ENCODE measurements at places on chromosomes 6 and 20.

- DNase-seq, result no peak
Measured at GRCh38 chr20:50260479-50261221, 70.0 kb downstream of the CEBPB start.

GRCh38 chr20:53828088-53828681, 234.5 kb upstream of the ZNF217 start:
- DNase-seq, result no peak

- no peak for DNase-seq
Measured at GRCh38 chr6:144283646-144284477, 1.3 kb upstream of the UTRN start.

DNA sequence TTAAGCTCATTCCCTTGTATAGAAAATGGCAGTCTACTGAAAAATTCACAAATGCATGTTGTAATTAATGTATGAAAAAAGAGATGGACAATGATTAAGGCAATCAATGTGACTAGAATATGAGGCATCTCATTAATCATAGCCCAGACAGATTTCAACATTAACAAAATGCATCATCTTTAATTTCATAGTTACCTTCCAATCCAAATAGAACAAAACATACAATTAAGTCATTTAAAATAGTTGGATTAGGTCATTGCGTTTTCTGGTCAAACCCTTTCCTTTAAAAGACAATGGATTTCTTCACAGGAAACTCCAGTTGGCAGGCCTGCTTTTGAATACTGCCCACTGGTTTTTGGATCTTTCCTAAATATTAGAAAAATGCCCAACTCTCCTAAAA, 203.9 kb downstream of the HAO1 start:
- no peak for DNase-seq

GRCh38 chr6:117564681-117565080, 37.6 kb downstream of the GOPC start:
- no peak for DNase-seq

DNA sequence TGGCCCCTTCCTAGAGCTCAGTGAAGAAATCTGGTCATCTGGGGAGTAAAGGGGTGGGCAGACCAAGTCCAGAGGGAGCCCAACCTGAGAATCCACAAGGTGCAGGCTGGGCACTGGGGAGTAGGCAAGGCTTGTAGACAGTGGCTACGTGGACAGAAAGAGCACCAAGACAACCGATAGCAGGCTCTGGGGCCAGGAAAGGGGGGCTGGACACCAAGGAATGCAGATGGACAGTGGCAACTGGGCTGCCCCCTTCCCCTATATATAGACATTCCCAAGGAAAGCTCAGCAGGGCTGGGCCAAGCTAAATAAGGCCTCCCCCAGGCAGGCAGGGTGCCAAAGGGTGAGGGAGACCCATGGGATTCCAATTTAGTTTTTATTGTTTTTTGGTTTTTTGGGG, 1.5 kb upstream of the TNNC2 start:
- DNase-seq, result no peak

GRCh38 chr20:19730706-19731105, 27.4 kb upstream of the RIN2 start:
- DNase-seq, result no peak

- DNase-seq, result no peak
Measured at GRCh38 chr20:4571759-4572531, 149.8 kb upstream of the PRND start.

DNA sequence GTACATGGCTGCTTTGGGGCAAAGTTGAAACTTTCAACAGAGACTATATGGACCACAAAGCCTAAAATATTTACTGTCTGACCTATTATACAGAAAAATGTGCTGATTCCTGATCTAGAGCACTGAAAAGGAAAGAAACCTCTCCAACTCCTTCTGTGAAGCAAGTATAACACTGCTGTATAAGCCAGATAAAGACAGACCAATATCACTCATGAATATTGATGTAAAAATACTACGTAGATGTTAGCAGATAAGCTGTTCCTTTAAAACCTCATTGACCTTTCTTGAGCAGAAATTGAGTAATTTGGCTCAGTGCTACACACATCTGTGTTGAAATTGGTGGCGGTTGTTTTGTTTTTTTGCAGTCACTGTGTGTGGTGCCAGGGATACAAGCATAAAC, 69.9 kb upstream of the HDAC2 start:
- DNase-seq, result no peak

- no peak for DNase-seq
Measured at GRCh38 chr6:15336900-15337560, 91.2 kb downstream of the JARID2 start.

DNA sequence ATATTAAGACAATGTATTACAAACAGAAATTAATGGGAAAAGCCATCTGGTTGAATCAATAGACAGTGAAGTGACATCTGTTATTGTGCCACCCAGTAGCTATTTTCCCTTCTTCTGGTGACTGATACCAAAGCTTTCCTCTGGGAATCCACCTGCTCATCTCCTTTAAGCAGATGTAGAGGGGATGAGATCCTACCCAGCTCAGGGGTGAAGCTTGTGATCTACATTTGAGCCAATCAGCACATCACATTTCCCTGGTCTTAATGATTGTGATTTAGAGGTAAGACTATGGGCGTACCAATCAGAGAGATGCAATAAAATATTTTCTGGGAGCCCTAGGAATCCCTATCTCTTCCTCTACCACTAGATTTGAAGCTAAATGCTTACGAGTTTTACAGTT, 782.9 kb downstream of the PTPRT start:
- DNase-seq, result no peak

GRCh38 chr20:9912858-9913434, 74.1 kb upstream of the PAK5 start:
- peak; percentile 49 for DNase-seq
